ENCODE measurements at places on chromosomes 13 and 19.
A peak's percentile ranks its signal among the peaks of the same experiment; 100 is the strongest.

DNA sequence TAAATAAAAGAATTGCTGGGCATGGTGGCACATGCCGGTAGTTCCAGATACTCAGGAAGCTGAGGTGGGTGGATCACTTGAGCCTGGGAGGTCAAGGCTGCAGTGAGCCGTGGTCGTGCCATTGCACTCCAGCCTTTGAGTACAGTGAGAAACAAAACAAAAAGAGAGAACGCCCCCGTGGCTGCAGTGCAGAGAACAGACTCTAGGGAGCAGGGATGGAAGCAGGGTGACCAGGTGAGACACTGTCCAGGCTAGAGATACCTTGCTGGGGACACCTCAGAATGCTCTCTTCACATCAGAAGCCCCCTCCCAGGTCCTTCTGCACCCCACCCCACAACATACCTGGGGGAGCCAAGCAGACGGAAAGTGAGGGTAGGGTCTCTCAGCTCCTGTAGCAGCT lies 24.8 kb downstream of the MAP4K1 start:
- DNase-seq: no peak

GRCh38 chr19:58218899-58219298 lies 9.8 kb upstream of the ZNF544 start:
- DNase-seq: no peak

DNA sequence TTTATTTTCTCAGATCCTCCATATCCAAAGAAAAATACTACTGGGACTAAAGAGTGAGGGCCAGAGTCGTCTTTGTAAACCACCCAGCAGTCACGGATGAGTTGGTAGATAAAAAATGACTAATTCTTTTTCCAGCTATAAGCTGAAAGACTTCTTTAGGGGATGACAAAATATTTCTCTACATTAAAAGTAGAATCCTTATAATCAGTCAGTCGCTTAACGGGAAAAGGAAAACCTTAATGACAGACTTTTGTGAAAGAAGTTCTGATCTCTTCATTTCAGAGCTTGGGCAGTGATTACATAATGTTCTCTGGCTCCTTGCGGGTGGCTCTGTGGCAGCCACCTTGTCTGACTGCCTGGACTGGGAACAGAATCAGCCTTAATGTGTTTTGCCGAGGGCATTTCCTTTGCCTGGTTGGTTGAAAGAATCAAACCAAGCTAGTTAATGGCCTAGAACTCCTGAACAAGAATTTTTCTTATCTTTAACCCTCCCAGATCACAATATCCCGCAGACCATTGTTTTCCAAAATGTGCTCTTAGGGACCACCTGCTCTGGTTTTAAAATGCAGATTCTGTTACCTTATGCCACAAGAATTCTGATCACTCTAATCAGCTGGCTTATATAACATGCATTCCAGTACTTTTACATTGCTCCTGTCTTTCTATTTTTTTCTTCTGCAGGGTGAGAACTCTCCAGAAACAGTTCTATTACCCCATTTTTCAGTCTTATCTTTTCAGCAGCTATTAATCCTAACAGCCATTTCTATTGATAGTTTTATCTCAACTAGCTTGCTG lies 2.5 kb downstream of the ITM2B start:
- peak; percentile 6 for DNase-seq

- DNase-seq: peak; percentile 25
These were observed 363.9 kb downstream of the MYO16 start for GRCh38 chr13:108993346-108993745.

- no peak for DNase-seq
These were observed 62.4 kb upstream of the RAP2A start for GRCh38 chr13:97371486-97372109.

GRCh38 chr19:31152906-31153305 lies 196.3 kb downstream of the TSHZ3 start:
- peak; percentile 45 for DNase-seq

GRCh38 chr13:25213715-25214114 lies 41.6 kb upstream of the AMER2 start:
- DNase-seq: peak; percentile 16

DNA sequence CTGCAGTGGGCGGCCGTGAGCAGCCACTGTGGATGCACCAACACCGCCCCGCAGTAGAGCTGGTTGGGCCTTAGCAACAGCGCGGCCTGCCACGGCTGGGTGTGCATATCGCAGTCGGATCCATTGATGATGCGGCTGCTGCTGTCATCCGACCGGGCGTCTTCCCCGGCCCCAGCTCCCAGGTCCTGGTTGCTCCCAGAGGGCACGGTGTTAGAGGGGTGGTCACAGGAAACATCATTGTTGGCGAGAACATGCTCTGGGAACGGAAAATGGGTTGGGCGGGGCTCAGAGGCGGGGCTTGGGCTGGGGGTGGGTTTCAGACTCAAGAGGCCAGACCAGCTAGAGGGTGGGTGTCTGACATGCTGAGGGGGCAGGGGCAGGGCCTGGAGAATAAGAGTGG lies 3.0 kb downstream of the KLK5 start:
- no peak for DNase-seq

DNA sequence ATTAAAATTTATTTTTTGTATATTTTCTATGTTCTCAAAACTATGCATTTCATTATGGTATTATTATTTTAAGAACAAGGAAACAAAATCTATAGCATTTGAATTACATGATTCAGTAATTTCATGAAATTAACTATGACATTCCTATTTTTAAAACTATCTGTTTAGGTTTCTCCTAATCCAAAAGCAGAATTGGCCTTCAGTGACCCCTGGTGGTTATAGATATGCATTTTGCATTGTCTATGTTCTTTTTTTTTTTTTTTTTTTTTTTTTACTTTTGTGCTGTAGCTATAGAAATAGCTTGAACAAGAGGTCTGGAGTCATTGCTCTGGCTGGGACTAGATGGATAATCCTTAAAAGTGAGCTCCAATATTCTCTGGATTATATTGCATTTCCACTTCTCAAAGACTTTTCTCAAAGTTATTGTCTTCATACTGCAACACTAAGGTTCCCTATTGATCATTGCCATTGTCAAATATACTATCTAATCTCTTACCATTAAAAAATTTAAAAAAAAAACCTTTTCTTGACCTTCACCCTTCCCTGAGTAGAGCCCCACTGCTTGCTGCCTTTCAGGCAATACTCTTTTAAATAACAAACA lies 15.9 kb upstream of the DNAJC3 start:
- DNase-seq: peak; percentile 63

- no peak for DNase-seq
These were observed 190.8 kb downstream of the ENOX1 start for GRCh38 chr13:43596006-43596405.

GRCh38 chr19:3680939-3681338 lies 19.3 kb downstream of the PIP5K1C start:
- DNase-seq: no peak

- DNase-seq: no peak
These were observed 5.5 kb downstream of the SF3A2 start for GRCh38 chr19:2242092-2242537.

- DNase-seq: no peak
These were observed 1115.4 kb downstream of the SLITRK1 start for GRCh38 chr13:82766732-82767321.

GRCh38 chr13:72104656-72105180 lies 237.7 kb upstream of the DACH1 start:
- DNase-seq: peak; percentile 35

GRCh38 chr19:56111601-56112312 lies 9.3 kb downstream of the ZNF787 start:
- DNase-seq: no peak

DNA sequence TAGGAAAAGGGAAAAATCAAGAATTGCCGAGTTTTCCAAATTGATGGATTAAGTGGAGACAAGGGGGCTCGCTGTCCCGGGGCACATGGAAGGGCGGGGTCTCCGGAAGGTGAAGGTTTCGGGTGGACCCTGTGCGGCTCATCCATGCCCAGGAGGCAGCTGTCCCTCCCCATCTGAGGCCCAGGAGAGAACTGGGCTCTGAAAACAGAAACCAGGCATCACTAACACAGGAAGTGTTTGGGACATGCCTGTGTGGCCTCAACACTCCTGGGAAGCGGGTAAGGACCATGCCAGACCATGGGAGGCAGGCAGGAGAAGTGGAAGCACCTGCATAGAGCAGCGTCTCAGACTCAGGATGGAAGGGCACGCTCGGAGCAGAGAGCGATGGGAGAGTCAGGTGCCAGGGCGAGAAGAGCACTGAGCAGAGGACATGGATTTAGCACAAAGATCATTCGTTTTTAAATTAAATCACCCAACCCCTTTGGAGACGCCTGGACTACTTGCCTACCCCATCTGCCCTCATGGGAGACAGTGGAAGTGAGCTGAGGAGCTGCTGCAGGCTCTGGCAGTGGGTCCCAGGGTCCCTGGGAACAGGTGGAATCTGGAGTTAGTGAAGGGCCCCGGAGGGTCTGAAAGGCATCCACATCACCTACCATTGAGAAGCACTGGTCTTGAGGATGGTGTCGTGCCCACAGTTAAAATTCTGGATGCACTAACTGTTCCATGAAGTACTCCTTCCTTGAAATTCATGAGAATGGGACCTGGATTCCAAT lies 183.2 kb upstream of the SOX1 start:
- DNase-seq: no peak

DNA sequence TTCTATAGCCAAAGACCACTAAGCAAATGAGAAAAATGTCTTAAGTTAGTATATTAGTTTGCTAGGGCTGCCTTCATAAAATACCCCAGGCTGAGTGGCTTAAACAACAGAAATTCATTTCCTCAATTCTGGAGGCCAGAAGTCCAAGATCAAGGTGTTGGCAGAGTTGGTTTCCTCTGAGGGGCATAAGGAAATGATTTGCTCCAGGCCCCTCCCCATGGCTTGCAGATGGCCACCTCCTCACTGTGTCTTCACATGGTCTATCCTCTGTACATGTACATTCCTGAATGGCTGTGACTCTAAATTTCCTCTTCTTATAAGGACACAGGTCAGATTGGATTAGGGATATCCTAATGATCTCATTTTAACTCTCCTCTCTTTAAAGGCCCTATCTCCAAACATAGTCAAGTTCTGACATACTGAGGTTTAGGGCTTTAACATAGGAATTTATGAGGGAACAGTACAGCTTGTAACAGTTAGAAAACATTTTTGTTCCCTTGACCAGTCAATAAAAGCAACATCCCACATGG lies 307.4 kb downstream of the DIAPH3 start:
- peak; percentile 5 for DNase-seq

- DNase-seq: no peak
These were observed 731.5 kb downstream of the SLITRK1 start for GRCh38 chr13:83150616-83151307.

Measured in fibroblast of skin of back (primary cell).